ENCODE measurements at places on chromosomes 6 and 20.

DNA sequence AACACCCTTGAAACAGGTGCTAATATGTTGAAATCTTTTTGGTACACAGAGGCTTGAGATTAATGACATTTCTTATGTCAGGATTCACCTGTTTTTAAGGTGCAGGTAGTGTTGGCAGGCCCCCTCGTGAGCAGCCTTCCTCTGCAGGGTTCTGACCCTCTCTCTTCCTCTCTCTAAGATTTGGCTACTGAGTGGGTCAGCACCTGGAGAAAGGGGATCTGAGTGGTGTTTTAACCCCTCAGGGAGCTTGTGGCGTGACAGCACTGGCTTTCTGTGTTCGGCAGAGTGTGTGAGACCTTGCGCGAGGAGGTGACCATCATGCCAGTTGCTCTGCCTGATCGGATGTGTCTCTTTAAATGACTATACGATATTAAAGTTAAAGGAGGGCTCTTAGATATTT lies 37.1 kb downstream of the HIVEP1 start:
- no peak for DNase-seq

DNA sequence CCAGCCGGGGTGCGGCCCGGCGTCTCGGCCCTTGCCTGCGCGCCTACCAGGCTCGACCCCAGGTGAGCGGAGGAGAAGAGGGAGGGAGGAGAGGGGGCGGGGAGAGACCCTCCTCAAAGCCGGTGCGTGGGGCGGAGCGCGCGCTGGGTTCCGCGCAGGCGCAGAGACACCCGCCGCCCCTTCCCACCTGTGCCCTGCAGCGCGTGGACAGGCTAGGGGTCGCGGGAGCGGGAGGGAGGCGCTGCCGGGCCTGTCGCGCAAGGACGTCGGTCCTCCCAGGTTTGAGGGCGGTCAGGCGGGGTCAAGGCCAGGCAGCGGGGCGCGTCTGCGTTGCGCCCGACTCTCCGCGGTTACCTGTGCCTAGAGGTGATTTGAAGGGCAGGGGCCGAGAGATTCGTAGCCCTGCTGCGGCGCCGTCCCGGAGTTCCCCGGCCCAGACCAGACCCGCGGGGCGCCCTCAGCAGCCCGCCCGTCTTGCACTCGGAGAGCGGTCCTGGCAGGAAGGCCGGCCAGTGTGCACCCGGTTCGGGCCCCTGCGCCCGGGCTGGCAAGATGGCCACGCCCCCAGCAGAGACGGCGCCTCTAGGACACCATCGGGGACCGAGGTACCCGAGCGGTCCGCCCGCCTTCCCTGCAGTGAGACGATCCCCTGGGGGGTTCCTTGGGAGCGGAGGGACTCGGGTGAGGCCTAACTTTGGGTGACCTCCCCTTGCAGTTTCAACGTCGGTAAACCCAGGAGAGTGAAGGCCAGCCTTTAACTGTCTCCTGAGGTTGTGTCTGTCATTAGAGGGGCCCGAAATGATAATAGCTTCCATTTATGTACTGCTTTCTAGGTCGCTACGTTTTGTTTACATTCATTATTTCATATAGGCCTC lies 546 bp downstream of the C6orf136 start:
- DNase-seq: peak; percentile 66

DNA sequence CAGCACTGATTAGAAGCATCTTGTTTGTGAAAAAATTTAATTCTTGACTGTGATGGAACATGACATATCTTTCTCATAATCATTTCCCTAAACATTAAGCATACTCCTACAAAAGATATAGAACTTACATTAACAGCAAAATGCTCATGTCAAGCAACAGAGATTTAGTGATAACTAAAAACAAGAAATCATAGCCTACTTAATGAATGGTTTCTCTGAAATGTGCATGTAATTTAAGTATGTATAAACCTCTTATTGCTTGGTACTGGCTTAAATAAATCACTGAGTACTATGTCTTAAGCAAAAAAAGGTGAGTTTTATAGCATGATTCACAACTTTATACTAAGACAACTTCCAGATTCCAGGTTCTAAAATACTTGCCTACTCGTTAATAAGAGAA lies 9.3 kb downstream of the ROMO1 start:
- no peak for DNase-seq

DNA sequence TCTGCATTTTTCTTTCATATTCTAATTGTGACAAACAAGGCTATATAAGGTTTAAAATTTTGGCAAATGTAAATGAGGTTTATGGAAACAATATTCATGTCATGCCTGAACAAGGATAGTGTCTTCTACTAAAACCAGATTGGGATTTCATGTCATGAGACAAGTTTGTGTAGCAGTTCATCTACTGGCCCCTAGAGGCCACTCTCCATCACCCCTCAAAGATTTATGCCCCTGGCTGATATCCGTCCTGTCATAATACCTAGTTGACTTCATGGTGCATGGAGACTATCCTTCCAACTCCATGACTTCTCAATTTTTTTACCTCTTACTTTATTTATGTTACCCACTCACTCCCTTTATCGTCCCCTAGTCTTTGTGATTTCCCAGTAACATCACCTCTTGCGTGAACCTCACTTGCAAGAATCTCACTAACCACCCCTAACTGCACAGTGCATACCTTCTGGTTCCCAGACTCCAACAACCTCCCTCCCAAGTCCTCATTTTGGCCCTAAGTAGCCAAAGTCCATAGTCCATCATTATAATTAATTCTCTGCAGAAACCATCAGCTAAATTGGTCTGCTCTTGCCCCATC lies 179.8 kb downstream of the TASP1 start:
- DNase-seq: no peak

- DNase-seq: no peak
Measured at GRCh38 chr6:133814797-133815196, 74.1 kb upstream of the TCF21 start.

DNA sequence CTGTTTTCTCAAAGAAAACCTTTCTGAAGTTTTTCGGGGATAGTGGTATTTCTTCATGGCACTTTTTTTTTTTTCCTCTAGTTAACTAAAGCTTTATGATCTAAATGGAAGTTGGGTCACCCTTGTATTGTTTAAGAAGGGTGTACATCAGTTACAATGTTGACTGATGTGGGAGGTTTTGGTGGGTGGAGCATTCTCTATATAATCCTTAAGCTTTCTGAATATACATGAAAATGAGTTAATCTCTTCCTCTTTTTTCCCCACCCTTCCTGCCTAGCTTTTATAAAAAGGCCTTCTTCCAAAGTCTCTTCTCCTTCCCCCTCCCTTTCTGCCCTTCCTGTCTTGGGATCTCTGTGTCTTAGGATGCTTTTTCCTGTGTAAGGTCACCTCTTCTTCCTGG lies 47.2 kb downstream of the DHX35 start:
- DNase-seq: no peak

DNA sequence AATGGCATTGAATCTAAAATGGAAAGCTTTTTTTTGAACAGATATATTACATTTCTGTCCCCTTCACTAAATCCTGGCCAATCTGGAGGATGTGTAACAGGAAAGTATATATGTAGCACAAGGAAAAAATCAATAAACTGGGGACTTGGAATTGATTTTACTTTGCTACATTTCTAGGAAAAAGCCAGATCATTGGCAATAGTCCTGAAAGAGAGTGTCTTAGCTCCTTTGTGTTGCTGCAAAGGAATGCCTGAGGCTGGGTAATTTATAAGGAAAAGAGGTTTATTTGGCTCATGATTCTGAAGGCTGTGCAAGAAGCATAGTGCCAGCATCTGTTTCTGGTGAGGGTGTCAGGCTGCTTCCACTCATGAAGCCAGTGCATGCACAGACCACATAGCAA lies 574.9 kb downstream of the HTR1B start:
- DNase-seq: no peak

DNA sequence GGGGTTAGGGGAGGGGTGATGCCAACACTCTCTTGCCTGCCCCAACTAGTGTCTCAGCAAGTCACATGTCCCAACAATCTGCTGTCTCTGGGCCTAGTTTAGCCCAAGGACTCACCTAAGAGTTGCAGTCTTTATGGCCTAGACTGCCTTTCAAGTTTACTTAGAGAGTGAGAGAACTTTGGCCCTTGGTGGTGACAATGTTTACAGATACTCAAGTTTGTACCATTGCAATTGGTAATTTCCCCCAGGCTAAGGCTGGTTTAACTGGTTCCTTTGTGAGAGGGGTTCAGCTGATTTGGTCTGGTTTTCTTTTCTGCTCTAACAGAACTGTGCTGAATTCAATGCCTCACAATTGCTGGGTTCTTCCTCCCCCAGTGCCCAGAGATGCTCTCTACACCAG lies 1279.9 kb upstream of the EYS start:
- DNase-seq: no peak

DNA sequence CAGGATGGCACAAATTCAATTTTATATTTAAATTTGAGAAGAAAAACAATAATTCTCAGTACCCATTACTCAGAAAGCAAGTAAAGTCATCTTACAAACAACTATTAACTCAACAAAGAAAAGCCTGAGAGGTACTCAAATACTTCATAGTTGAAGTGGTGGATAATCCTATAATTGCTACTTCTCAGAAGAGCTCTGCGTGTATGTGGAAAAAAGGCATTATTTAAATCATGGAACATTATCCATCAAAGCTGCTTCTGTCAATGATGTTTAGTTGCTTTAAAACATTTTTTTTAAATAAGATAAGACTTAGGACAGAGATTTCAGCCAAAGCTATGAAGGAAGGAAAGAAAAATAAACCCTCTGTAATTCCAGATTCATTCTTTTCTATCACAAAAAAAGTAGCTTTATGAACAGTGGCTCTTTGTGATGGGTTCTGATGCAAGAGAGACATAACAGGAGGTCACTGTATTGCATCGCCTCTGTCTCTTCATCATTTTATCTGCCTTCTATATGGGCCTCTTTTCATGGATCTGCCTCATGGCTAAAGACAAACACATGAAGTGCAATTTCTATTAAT lies 367.9 kb upstream of the SLC35B3 start:
- DNase-seq: no peak

DNA sequence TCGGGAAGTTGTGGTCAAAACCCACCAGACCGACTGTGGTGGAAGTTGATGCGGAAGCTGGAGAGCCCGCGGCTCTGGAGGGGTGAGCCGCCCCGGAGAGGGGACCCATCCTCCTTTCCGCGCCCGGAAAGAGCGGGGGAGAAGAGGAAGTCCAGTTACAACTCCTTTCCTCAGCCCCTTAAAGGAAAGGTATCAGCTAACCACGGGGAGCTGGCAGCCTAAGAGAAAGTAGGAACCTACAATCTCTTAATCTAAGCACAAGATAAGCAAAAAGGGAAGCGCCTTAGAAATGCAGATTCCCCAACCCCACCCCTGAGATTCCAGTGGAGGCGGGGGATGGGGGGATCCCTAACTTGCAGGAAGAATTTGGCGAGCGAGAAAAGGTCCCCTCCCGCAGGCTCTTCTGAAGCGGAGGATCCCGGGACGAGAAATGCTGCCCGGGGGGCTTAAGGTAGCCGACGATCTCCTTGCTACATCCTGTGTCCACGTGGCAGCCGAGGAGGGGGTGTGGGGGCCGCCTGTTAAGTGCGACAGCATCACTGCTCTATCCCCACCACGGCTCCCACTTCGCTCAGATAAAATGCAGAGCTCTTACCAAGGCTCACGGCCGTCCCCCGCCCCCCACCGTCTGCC lies 87.5 kb downstream of the ZFP64 start:
- DNase-seq: no peak

DNA sequence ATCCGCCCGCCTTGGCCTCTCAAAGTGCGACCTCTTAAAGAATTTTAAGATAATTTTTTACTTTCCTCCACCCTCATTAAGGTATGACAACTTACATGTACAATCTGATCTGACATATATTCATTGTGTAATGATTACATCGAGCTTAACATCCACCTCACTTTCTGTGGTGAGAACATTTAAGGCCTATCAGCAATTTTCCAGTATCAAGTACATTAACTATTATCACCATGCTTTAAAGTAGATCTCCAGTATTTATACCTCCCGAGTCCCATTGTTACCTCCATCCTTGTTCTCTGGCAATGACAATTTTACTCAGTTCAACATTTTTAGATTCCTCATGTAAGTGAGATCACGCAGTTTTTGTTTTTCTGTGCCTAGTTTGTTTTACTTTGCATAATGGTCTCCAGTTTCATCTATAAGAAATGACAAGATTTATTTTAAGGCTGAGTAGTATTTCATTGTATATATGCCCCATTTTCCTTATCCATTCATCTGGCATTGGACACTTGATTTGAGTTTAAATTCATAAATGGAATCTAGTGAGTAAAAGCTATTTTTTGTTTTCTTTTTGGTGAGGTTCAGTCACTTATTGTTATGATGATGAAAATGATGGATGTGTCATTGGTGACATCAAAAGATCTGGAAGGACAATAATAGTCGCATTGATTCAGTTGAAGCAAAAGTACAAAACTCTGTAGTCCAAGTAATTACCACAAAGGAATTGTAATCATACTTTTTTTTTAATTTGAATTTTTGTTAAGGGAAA lies 87.0 kb downstream of the OR2B2 start:
- DNase-seq: no peak

- DNase-seq: no peak
Measured at GRCh38 chr20:46296526-46297250, 11.6 kb downstream of the CDH22 start.

- DNase-seq: no peak
Measured at GRCh38 chr6:108556866-108557493, 3.7 kb upstream of the FOXO3 start.

- no peak for DNase-seq
Measured at GRCh38 chr6:127576874-127577273, at the start of gene C6orf58. TSS of gene C6orf58 (plus strand) at chr6:127577174. CDS start at chr6:127577186, 12 bp downstream.

DNA sequence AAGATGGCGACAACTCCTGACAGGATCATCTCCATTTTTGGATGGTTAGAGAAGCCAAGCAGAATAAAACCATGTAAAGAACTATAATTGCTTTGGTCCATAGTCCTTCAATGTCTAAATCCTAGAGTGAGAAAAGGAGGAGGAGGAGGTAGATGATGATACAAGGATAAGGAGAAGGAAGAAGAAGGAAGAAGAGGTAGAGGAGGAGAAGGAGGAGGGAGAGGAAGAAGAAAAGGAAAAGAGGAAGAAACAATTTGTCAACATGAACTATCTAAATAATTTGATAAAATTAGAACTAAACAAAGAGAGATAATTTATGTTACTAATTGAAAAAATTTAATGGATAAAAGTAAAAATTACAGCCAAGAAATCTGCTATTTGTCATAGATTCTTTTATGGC lies at the start of gene OR2W1:
Gene OR2W1, minus strand, starts transcription at position 101 of the 400 bp plus-strand sequence. Its CDS starts 0 bp downstream, at position 101.
- no peak for DNase-seq

All from stimulated activated CD4-positive, alpha-beta T cell treated with anti-CD3 and anti-CD28 coated beads, Interleukin-2, amount 100 ng/mL, for 4 hours (primary cell).